ENCODE measurements at places on chromosomes 4 and X. TPM values are rescaled to one million over a fixed set of nuclear protein-coding genes. Genes with fewer than 3 reads are reported as not detected.

KLHL4 gene
- 0.97 TPM for total RNA-seq

DNA sequence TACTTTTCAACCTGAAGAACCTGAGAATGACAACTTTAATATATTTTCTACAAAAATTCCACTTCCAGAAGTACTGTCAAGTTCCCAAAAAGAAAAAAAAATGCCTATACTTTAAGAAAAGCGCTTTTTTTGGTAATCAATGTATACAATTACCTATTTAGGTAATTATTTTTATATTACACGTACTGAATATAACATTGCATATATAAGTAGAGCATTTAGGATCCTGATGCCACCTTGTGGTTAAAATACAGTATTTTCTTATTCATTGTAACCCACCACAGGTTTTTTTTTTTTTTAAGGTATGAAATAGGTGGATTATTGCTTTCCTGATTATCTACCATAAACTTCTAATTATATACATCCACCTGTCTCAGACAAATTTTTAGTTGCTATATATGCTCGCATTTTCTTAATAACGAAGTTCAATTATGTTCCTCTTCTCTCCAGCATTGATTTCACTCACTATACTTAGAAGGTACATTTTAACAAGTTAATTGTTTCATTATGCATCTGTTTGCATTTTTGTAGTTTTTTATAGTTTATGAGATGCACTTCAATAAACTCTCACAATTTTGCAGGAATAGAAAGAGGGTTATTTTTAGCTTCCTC lies 5.2 kb downstream of the MAP9 start:
- peak; percentile 33 for DNase-seq

DNA sequence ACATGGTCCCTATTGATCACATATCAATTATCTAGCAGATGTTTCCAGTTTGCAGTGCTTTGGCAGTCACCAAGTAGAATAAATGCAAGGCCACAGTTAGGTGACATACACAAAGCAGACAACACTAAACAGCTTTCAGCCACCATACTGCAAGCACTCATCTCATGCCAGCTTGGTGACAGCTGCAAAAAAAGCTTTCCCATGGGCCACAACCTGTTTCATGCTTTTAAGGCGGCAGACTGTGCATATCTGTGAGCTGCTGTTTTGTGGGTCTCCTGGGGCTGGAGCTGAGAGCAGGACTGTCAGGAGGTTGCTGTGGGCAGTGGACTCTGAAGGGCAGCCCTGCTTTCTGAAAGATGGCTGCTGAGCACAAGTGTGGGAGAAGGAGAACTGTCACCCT lies 82.6 kb downstream of the FHDC1 start:
- DNase-seq = no peak

GRCh38 chr4:113181289-113182007 lies 132.0 kb downstream of the ANK2 start:
- DNase-seq = peak; percentile 7

DNA sequence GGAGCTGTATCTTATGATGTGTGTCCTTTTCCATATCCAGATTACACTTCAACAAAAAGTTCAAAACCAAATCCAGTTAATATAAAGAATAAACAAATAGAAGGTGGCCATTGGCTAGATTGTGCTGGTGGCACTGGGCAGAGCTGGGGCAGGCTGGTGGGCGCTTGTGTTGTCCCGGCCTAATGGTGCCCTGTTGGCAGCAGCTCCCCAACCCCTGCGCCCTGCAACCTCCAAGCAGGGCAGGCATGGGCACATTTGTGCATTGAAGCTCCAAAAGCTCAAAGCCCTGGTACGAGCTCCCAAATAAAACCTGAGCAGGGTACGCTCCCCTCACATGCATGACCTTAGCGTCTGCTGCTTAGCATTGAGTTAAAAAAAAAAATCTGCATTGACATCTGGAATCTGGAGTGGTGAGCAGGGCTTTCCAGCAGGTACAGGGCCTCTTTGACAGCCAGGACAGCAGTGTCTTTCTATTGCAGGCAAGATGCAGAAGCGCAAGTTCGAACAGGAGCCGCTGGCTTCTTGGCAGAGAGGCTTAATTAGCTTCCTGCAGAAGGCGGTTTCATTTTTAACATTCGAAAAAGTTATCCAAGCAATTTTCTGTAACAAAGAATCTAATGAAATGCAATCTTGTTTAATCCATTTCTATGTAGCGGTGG lies 25.9 kb upstream of the NYX start:
- no peak for DNase-seq

SLC25A43 gene
- 17.4 TPM for total RNA-seq

- DNase-seq = peak; percentile 68
These were observed 115.6 kb downstream of the CAMK2D start for GRCh38 chr4:113645771-113646441.

TCEAL7 gene
- total RNA-seq = 37.0 TPM

TRIM61 gene
- total RNA-seq = 1.7 TPM

DNA sequence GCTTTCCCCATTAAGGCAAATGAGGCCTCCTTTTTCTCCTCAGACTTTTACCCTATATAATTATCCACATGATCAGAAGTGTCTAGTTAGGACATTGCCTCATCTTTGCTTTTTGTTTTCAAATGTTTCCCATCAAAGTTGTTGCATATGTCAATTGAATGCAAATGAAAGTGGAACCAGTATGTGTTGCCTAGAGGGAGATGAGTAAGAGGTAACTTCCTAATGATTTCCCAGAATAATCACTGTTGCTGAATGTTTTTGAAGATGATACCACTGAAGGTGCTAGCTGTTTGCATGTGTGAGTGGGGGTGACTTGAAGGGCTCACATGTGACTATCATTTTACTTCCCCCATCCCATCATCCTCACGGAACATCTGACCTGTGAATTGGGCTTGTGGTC lies 33.9 kb downstream of the PAK3 start:
- DNase-seq = peak; percentile 3

GRCh38 chr4:181944527-181944926 lies 298.7 kb upstream of the TENM3 start:
- DNase-seq = no peak

DNA sequence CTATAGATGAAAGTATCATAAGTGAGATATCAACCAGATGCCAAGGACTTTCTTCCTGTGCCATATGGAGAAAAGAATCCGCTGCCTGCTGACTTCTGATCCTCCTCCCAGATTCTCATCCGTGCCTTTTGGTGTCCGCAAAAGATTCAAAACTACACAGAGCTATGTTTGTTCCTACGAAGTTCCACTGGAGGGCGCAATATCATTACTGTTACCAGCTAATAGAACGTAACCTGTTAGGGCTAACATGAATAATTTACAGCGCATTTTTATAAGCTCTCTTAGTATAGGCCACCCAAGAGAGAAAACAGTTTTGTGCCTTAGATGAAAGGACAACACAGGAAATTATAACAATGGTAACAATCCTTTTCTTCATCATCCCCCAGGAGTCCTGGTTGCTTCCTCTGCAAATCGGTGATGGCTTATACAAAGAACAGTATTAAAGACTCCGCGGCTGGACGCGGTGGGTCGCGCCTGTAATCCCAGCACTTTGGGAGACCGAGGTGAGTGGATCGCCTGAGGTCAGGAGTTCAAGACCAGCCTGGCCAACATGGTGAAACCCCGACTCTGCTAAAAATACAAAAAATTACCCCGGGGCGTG lies 22.8 kb upstream of the CENPVL3 start:
- DNase-seq = peak; percentile 54

DNA sequence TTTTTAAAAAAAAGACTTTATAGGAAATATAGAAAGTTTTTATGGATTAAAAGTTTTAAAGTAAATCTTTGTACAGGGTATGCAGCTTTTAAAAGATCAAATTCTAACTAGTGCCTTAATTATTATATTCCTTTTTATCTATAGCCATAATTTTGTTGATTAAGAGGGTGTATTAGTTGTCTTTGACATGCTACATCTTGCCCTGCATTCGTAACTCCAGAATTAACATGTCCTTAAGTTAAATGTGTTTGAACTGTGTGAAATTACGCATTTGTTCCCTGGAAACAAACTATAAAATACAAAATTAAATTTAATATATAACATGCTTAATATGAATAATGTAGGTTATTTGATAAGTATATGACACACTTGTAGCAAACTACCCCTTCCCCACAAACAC lies 66.3 kb downstream of the PTPN13 start:
- DNase-seq = no peak

GRCh38 chr4:3476341-3476747 lies 13.2 kb downstream of the DOK7 start:
- no peak for DNase-seq

TKTL1 gene
- total RNA-seq = not detected

GRCh38 chr4:24645765-24646550 lies 61.6 kb upstream of the DHX15 start:
- peak; percentile 8 for DNase-seq

GRCh38 chrX:46208225-46208854 lies 336.9 kb downstream of the ZNF674 start:
- no peak for DNase-seq

GRCh38 chrX:92213786-92214185 lies 434.6 kb downstream of the PCDH11X start:
- no peak for DNase-seq

GRCh38 chr4:41852229-41852628 lies 83.0 kb upstream of the TMEM33 start:
- DNase-seq = no peak

Data from fibroblast of villous mesenchyme (primary cell).